ENCODE measurements at places on chromosomes 3 and 15. TPM values are rescaled to one million over a fixed set of nuclear protein-coding genes. Genes with fewer than 3 reads are reported as not detected.
A peak's percentile ranks its signal among the peaks of the same experiment; 100 is the strongest.

- no peak for DNase-seq
Observed at GRCh38 chr15:43463507-43463906, 29.4 kb downstream of the TP53BP1 start.

- peak; percentile 79 for DNase-seq
Observed at GRCh38 chr15:89654847-89655805, at the start of gene KIF7. Gene KIF7, minus strand, starts transcription at chr15:89655467. Its CDS starts 2,537 bp downstream, at chr15:89652930.

The GOLGA6L7 gene
- not detected for total RNA-seq

DNA sequence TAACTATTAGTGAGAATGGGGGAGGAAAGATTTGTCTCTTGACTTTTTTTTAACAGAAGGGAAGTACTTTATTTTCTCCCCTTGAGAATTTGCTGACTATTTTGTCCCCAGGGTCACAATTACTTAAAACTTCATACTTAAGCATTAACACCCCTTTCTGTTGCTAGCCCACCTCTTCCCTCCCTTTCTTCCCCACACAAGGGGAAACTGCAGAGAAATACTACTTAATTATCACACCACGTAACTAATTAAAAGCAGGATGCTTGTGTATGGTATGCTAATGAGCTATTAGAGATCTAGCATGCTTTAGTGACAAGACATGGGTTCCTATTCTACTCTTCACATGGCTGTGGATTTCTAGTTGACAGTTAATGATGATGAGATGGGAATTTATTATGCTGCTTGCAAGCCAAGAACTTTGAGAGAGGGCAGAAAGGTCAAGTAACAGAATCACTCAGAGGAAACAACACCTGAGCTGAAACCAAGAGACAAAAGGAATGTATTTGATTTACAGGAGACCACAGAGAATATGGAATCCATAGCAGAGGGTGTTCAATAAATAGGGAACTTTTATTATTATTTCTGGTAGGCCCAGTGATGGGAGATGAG, 179.2 kb downstream of the LSAMP start:
- DNase-seq, result no peak

- no peak for DNase-seq
Observed at GRCh38 chr15:92886815-92887214, 13.3 kb upstream of the CHD2 start.

The CCDC80 gene
- 57.5 TPM for total RNA-seq

The MPI gene
- total RNA-seq, result 33.7 TPM

- no peak for DNase-seq
Observed at GRCh38 chr3:126983276-126983652, 349 bp downstream of the PLXNA1 start.

GRCh38 chr3:32699429-32699828, 14.4 kb downstream of the CNOT10 start:
- peak; percentile 4 for DNase-seq

The ZIC4 gene
- total RNA-seq, result not detected

GRCh38 chr3:190621927-190622326, 108.0 kb downstream of the IL1RAP start:
- DNase-seq, result no peak

The ADAMTS17 gene
- total RNA-seq, result 2.2 TPM

All from kidney (tissue), 22 donors.